A549 (cell line): ENCODE measurements at places on chromosomes 11 and 22.
A peak's percentile ranks its signal among the peaks of the same experiment; 100 is the strongest.

GRCh38 chr22:44281768-44282637 lies 30.7 kb downstream of the SHISAL1 start:
- no peak for DNase-seq

GRCh38 chr11:61090982-61091372 lies 11.3 kb upstream of the CD5 start:
- no peak for DNase-seq

DNA sequence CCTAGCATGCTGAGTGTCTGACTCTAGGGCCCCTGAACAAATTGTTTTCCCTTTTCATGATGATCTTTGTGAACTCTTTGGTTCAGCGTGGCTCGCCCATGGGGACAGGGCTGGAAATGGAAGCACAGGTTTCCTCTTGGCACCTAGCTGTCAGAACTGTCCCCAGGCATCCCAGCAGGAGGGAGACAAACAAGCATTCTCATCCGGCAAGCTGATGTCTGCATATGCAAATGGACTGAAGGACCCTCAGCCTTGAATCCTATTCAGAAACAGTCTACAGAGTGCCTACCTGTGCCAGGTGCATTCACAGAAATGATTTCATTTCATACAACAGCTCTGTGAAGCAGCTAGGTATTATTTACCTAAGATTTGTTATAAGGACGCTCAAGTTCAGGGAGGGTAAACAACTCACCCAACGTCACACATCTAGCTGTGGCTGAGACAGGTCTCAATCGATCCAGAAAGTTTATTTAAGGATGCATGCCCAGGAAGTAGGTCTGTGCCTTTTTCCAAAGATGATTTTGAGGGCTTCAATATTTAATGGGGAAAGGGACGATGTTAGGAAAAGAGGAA lies 176.4 kb downstream of the KIRREL3 start:
- DNase-seq, result no peak

GRCh38 chr11:47276923-47277322 lies 7.0 kb downstream of the MADD start:
- no peak for DNase-seq

- no peak for DNase-seq
These were observed 511 bp downstream of the DGKZ start for GRCh38 chr11:46347637-46348311.

GRCh38 chr11:118892964-118893363 lies 9.3 kb downstream of the CXCR5 start:
- no peak for DNase-seq

DNA sequence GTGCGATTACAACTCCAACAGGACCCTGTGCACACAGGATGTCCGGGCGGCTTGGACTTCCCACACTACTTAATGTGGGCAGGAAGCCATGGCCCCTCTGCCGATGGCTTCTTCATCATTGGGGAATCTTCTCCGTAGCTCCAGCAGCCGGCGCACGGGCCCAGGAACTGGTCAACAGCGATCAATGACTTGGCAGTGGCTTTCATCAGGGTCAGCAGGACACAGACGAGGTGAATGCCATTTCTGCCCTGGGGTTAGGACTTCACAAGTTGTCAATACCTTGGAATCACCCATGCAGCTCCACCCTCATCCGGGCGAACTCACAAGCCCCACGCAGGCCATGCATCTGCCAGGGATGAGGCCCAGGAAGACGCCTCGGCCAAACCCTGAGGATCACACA lies 645.7 kb downstream of the BRD1 start:
- no peak for DNase-seq

DNA sequence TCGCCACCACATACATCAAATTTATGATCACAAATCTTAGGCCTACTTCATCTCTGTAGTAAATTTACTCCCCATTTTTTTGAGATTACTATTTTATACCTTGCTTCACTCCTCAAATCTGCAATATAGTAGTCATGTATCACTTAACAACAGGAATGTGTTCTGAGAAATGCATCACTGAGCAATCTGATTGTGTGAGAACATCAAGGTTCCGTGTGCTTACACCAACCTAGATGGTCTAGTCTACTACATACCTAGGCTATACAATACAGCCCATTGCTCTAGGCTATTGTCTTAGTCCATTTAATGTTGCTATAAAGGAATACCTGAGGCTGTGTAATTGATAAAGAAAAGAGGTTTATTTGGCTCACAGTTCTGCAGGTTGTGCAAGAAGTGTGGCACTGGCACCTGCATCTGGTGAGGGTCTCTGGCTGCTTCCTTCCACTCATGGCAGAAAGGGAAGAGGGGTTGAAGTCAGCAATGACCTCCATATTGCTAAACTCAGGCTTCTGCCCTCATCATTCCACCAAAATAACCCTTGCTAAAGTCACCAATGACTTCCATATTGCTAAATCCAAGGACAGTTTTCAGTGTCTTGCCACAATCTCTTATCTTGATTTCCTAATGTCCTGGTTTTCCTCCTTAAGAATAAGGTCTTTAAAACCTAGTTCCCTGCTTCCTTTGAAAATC lies 140.3 kb downstream of the RBFOX2 start:
- no peak for DNase-seq

DNA sequence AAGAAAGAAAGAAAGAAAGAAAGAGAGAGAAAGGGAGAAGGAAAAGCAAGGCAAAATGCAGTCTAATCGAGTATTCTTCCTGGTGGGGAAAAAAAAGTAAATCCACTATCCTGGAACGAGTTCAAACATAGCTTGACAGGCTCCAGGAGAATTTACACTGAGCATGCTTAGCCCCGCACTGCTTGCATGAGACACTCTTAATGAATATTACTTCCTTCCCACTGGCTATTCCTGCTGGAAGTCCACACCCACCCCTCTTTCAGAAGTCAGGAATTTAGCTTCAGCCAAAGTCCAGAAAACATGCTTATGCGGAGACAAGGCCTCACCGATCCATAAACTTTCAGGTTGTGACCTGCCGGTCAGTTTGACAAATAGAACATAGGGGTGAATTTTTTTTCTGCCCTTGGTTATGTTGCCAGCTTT lies 251.8 kb upstream of the BLID start:
- DNase-seq, result peak; percentile 36

DNA sequence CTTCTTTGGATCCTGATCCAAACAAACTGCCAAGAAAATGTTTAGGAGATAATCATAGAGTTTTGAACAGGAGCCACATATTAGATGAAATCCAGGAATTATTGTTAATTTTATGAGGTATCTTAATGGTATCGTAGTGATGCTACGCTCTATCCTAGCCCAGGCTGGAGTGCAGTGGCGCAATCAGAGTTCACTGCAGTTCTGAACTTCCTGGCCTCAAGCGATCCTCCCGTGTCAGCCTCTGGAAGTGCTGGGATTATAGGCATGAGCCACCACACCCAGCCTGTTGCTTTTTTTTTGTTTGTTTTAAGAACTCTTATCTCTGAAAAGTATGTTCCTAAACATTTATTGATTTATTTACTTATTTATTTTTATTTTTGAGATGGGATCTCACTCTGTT lies 2.4 kb downstream of the GSTT4 start:
- no peak for DNase-seq

DNA sequence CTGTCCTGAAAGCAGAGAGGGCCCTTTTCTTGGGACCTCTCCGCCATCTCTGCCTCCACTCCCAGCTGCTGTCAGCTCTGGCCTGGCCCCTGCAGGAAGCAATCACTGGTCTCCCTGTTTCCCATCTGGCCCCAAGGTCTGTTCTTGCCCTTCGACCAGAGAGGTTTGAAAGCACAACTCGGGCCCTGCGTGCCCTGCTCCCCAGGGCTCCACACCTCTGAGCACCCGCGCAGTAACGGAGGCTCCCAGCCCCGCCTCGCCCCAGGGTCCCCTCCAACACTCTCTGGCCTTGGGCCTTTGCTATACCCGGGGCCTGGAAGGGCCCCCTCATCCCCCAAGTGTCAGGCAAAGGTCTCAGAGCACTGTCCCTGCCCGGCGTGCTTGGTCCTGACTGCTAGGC lies 7.8 kb upstream of the CD81 start:
- DNase-seq, result no peak

DNA sequence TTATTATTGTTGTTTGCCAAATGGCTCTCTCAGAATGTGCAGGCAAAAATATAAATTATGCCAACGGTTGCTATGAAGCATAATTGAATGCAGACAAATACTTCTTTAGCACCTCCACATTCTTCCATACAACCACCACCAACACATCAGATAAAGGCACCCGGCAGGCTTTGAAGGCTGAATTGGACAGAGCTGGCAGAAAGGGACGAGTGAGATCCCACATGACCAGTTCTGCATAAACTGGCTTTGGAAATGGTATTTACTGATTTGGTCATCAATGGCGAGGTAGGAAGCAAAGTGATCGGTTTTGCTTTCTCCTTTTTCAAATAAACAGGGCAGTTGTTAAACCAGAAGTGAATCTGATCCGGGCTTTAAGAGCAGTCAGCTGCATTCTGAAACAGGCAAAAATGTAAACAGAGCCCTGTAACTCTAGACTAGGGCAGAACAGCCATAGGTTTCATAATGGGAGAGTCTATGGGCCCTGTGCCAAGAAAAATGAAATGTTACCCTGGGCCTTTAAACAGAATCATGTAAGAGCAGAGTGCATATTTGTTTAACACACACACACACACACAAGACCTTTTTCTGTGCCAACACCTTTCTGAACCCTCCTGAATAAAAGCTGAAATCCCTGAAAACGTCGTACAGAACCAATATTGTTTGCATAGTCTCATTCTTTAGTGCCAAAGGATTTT lies 97.7 kb downstream of the MPPED2 start:
- peak; percentile 3 for DNase-seq

GRCh38 chr11:10786451-10786850 lies 22.3 kb downstream of the EIF4G2 start:
- no peak for DNase-seq

DNA sequence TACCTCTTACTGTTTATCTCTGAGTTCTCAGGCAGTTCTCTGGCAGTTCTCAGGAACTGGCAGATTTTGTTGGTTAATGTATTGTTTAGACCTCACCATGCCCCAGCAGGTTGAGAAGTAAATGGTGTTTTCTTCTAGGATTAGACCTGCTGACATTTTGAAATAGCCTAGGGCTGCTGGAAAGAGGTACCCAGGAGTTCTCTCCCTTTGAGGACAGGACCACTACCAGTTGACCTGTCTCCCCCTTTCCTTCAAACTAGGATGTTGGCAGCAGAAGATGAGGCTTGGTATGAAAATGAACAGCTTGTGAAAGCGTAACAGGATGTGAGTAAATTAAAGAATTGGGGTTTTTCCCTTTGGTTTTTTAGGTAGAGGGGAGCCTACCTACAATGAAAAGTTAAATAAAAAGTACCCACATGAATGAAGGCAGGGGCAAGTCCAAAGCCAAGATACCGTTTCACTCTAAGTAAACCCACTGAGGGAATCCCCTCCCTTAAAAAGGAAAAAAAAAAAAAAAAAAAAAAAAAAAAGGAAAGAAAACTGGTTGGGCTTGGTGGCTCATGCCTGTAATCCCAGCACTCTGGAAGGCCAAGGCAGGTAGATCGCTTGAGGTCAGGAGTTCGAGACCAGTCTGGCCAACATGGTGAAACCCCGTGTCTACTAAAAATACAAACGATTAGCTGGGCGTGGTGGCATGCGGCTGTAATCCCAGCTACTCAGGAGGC lies 96.2 kb downstream of the PDHX start:
- DNase-seq, result no peak

GRCh38 chr11:126808836-126809235 lies 191.7 kb downstream of the KIRREL3 start:
- no peak for DNase-seq

GRCh38 chr22:45240810-45241631 lies at the start of gene KIAA0930:
Gene KIAA0930 (minus strand): TSS chr22:45240894. CDS start chr22:45240703, 191 bp downstream.
- DNase-seq, result peak; percentile 75

- peak; percentile 5 for DNase-seq
These were observed 61.1 kb downstream of the FDX1 start for GRCh38 chr11:110490886-110491285.

DNA sequence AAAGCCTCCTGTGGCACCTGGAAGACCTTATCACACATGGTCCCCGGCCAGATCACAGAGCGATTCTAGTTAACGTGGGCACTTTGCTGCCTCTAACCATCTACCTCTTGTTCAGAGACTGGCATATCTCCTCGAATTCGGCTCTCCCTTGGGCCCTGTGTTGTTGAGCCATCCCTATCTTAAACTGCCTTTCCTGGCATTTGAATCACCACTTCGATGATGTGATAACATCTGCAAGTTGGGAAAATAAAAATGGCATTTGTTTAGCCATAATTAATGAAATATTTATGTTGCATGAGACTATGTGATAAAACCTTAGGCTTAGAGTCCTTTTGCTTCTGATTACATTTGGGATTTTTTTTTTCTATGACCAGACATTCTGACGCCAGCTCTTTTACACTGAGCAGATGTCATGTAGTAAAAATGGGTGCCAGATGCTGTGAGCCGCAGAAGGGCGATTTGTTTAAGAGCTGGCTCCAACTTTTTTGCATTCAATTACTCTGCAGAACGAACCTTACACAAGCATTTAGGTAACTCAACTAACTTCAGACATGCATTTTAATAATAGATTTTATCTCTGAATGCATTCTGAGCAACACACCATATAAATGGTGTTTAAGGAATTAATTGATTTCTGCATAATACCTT lies 58.5 kb upstream of the PARVA start:
- DNase-seq, result no peak

- DNase-seq, result no peak
These were observed 50.2 kb downstream of the EHF start for GRCh38 chr11:34671117-34671516.

DNA sequence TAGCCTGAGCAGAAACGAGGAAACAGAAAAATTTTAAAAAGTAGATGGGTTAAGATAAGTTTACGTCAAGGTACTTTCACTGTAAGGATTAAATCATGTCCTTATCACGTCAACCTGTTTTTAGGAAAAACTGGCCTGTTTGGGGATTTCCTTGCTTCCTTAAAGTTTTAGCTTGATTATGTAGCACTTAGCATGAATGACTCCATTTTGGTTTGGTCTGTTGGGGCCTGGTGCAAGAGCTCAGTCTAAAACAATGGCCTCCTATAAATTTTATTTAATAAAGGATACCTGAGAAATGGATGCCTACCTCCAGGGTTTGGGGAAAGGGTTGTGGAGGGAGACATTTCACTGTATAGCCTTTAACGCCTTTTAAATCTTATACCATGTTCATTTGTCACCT lies 33.2 kb upstream of the CSTF3 start:
- DNase-seq, result no peak

GRCh38 chr22:23166841-23167616 lies 13.3 kb upstream of the BCR start:
- no peak for DNase-seq

DNA sequence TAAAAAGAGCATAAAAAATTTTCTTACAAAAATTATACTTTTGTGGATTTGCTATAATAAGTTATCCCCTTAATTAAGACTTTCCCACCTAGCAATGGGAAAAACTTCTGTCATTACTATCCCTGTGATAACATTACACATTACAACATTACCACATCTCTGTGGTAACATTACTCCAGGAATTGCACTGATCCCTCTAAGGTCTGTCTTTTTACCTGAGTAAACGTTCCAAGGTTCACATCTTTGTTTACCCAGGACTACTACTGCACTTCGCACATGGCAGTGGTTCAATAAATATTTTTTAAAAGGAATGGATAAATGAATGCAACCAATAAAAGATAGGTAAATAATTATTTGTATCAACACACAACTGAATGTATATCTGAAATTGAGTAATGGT lies 92.4 kb upstream of the NOX4 start:
- DNase-seq, result no peak
